NCI-H1048 (cell line): ENCODE measurements at places on chromosomes 1 and 21.

- DNase-seq: no peak
Observed at GRCh38 chr1:116988908-116989307, 12.7 kb upstream of the CD101 start.

DNA sequence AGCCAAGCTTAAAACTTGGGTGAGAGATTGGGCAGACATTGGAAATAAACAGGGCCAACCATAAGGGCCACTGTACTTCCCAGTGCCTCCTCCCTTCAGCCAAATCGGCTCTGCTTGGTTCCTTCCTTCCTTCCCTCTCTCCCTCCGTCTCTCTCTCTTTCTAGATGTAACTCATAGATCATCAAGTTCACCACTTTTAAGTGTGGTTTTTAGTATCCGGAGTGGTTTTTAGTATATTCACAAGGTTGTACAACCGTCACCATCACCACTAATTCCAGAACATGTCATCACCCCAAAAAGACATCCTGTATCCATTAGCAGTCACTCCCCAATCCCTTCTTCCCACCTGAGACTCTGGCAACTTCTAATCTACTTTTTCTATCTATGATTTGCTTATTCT lies 51.0 kb downstream of the MYSM1 start:
- no peak for DNase-seq

- peak; percentile 38 for DNase-seq
Observed at GRCh38 chr1:93447481-93448291, at the start of gene FNBP1L. Gene FNBP1L, plus strand, starts transcription at chr1:93448118. Its CDS starts 164 bp downstream, at chr1:93448282.

DNA sequence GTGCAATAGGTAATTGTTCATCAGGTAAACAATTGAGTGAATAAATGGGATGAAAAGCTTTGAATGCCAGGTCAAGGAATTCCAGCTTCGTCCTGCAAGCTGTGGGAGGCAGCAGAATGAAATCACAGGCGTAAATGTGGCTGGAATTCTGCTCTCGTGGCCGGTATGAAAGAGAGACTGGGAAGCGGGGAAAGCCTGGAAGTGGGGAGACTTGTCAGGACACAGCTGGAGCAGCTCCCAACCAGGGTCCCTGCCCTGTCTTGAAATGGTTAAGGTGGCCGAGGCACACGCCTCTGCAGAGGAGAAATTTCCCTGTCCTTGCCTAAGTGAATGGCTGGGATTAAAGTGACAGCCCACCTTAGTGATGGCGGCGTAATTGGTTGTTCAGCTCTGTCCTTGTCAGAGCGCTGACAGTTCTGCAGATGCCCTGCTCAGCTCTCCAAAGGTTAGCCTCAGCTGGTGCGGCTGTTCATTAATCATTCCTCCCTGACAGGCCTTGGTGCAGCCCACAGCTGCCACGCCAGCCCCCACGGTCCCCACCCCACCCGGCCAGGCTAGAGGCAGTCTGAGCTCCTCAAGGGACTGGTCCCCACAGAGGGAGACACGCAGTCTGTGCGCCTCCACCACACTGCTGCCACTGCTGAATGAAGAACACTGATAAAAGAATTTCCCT lies 398.3 kb upstream of the POU3F1 start:
- DNase-seq: no peak

DNA sequence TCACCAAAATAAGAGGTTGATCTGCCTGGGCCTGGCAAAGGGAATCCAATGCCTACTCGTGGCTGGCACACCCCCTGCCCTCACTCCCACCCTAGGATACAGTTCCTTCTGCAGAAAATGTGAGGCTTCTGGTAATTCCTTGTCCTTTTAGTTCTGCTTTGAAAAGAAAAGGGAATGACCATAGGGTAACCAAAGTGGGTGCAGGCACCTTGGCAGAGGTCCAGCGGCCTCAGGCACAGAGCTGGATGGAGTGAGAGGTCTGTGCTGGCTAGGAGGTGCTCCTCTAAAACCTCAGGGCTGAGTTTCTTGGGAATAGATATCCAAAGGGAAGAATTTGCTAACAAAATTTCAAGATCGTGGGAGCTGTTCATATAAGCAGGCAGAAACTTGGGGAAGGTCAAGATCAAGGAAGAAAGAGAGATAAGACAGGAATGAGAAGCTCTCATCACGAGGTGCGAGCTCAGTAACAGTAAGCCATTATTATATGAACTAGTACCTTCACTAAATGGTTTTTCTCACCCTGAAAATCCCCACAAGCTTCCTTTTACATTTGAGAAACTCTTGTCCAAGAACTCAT lies 293.1 kb upstream of the LYPLAL1 start:
- DNase-seq: no peak

- DNase-seq: no peak
Observed at GRCh38 chr1:92037400-92037799, 7.6 kb downstream of the EPHX4 start.

DNA sequence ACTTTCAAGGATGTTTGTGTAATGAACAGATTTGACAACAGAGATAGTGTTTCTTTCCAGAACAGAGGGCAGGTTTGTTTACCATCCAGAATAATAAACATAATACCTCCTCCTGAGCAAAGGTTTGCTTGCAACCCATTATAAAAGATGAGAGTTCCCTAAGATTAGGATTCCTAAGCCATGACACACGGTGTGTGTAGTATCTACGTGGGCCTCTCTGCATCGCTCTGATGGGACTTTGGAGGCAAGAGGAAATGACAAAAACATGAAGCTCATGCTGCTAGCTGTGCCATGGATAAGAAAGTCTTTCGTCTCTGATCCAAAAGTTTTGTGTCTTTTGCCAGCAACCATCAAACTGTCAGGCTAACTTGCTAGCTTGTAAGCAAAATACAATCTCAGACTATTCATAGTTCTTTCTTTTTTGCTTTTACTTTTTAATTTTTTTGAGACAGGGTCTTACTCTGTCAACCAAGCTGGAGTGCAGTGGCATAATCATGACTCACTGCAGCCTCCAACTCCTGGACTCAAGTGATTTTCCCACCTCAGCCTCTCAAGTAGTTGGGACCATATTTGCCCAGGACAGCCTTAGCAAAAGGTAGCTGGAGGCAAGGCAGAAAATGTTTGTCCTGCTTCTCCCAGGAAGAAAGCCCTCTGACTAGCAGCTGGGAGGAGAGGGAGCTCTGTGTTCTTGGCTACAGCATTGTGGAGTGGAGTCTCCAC lies 81.1 kb downstream of the LHX4 start:
- DNase-seq: no peak

GRCh38 chr1:74587888-74588287 lies 75.5 kb upstream of the LRRC53 start:
- no peak for DNase-seq

- DNase-seq: no peak
Observed at GRCh38 chr1:14748977-14749376, 150.5 kb downstream of the KAZN start.

DNA sequence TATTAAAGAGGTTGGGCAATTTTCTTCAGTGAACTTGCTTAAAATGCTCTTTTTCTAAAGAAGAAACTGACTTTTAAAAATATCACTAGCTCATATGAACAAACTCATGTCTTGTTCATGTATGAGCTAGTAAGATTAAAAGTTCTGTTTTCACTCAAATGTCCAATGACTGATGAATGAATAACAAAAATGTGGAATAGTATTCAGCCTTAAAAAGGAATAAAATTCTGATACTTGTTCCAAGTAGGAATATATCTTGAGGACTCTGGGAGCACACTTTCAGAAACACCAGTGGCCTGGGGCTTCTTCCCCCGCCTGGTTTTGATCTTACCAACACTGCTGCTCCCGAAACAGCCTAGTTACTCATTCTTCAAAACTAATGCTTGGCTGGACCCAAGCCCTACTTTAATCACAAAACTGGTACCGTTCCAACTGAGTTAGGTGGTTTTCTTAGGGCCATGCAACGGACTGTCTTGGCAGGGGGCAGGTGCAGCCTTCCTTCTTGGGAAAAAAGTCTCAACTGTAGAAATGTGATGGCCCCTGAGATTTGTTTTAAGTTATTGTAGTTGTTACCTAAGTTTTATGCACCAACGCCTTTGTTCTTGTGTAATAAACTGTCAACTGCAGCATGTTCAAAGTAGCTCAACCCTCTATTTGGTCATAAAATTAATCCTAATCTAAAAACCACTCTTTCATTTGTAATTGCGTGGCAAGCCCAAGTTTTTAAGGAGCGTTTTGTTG lies 116.0 kb downstream of the ETS2 start:
- DNase-seq: no peak

DNA sequence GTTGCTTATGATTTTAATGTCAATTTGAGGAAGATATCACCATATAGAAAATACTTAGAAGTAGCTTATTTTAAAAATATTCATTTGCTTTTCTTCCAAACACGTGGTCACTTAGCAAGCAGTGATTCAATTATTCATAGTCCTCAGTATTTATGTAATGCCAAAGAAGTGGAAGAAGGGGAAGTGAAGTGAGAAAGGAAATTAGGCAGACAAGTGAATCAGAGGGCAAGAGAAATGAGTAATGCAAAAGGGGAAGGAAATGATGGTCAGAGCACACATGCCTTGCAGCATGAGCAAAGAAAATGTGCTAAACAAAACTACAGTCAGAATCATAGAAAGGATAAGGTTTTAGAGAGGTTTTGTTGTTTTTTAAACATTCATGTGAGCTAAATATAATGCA lies 31.8 kb downstream of the SDCCAG8 start:
- DNase-seq: no peak

DNA sequence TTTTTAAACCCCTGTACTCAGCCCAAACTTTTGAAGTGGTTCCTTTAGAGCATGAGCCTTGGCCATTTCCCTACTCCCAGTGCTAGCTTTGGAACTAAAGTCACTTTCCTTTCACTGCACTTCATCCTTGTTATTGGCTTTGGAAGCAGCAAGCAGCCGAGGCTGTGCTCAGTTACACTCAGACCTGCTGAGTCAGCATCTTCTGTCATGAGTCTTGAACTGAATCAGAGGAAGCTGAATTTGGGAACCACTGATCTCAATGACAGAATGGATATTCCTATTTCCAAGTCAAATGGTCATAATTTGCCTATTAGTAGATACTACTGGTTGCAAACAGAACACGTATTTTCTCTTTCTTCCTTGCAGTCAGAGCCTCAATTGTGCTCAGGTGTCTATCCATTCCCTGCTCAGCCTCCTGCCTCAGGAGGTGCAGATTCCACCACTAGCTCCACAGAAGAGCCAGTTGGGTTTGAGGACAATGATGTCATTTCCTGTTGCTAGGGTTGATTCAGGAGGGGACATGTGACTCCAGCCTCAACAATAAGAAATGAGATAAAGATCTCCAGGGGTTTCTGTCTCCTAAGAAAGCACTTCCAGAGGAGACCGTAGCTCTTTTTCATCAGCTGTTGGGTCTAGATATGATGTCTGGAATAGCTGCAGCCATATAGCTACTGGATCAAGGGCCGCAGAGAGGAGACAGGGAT lies 44.9 kb upstream of the NTPCR start:
- DNase-seq: no peak

DNA sequence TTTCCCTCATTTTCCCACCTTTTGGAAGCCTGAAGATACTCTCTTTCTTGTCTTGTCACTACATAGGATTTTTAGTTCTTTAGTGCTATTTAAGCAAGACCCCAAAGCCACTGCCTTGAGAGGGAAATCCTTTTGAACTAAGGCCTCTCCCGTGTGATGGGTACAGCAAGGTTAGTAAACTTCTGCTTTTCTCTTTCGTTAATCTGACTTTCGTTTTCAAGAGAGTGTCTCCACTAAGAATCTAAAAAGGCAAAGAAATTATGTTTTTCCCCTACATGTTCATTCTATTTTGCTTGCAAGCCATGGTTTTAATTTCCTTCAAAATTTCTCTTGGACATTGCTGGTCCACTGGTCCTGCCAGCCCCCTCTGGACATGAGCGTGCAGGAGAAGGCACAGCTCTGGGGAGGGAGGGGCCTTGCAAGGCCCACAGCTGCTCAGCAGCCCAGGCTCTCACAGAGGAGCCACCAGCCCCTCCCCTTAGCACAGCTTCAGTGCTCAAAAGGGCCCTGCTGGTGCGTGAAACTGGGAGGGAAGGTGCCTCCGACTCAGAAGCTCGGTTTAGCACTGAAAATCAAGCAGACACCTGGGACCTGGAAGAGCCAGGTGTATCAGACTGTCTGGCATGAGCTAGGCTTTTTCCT lies 210.9 kb upstream of the GALNT2 start:
- DNase-seq: no peak

DNA sequence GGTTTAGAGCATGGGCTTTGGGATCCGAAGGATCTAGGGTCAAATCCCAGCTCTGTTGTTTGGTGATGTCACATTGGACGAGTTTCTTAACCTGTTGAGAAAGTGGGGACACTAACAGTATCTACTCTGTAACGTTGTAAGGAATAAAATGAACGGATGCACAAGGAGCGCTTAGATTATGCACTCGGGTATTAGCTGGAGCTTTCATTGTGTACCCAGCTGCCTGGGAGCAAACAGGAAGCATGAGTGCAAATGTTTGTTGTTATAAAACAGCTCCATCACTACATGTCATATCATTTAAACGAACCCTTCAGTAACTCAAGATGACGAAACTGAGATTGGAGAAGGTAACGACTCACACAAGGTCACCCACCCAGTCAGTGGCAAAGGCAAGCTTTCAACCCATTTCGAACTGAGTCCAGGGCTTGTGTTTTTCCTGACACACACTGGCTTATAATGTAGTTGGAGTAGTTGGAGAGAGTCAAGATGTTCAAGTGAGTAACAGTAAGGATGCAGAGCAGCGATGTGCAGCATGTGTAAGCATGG lies 16.2 kb upstream of the SLC6A17 start:
- no peak for DNase-seq

GRCh38 chr1:18066576-18066975 lies 41.0 kb upstream of the IGSF21 start:
- no peak for DNase-seq

DNA sequence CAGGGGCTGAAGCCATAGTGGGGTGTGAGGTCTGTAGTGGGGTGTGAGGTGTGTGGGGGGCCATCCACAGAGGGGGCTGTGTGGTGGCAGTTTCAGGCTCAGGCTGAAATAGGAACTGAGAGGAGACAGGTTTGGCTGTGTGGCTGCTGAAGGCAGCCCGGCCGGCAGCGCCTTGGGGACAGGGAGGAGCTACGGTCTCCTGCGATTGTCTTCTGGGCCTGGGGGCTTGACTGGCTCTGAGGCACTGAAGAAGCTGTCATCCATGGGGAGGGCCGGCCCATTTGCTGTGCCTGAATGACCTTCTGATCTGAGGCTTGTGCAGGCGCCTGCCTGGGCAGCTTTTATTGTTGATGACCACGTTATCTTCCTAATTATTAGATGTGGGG lies 10.0 kb upstream of the TTC34 start:
- DNase-seq: no peak
